Skeletal muscle cell (primary cell): ENCODE measurements at places on chromosomes 7 and 10.

GRCh38 chr7:133230591-133231194, 22.2 kb upstream of the EXOC4 start:
- DNase-seq: no peak

DNA sequence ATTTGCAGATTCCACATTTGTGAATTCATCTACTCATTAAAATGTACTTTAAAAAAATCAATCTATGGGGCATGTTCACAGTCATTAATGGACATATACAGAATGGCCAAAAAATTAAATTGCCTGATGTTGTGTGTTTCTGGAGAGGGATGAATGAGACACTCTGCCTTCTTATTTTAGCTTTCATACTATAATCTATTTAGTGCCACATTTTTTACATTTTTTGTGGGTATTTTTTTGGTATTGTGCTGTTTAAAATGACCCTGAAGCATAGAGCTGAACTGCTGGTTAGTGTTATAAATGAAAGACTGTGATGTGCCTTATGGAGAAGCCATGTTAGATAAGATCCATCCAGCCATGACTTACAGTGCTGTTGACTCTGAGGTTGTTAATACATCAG, 961.8 kb upstream of the LRRN3 start:
- no peak for DNase-seq

- DNase-seq: no peak
Measured at GRCh38 chr10:26359670-26360069, 78.5 kb upstream of the APBB1IP start.

DNA sequence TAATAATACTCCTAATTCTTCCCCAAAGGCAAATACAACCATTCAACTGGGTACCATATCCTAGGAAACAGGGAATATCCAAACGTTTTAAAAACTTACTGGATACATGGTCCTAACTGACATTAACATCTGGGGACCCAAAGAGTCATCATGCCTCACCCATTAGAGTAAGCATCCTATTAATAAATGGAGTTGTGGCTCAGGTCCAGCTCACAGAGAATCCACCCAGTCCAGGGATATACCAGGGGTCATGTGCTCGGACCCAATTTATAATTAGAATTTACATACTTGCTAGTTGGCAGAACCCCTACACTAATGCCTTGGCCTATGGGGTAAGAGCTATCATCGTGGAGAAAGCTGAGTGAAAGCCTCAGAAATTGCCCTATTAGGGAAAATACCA, 670.0 kb downstream of the XPNPEP1 start:
- DNase-seq: no peak

DNA sequence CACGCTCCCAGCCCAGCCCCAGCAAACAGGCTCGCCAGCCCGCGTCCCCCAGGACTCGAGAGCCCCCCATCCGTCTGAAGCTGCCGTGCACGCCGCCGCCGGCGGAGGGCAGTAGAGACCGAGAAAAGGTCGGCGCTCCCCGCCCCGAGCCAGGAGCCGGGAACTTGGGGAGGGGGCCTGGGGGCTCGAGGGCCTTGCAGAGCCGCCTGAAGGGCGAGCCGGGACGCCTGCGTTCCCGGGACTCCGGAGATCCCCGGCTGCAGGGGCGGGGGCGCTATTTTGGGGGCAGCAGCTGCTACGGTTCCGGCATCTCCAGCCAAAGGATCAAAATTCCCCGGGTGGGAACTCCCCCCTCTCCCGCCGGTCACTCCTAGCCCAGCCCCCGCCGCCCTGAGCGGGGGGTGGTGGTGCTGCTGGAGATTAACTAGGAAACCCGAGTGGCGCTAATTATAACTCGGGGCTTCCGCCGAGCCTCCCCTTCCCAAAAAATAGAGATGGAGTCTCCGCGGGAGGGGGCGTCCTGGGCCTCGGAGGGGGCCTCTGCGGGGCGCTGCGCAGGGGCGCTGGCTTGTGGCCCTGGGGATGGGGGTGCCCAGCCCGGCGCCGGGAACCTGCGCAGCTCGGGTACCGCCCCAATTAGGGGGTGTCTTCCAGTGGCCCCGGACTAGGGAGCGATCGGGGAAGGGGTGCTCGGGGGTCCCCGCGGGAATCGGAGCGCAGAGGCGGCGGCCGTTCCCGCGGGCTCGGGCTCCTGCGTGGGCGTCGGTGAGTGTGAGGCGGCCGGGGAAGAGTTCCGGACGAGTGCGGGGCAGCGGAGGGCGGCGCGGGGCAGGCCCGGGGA, 608 bp downstream of the ACHE start:
- DNase-seq: no peak

DNA sequence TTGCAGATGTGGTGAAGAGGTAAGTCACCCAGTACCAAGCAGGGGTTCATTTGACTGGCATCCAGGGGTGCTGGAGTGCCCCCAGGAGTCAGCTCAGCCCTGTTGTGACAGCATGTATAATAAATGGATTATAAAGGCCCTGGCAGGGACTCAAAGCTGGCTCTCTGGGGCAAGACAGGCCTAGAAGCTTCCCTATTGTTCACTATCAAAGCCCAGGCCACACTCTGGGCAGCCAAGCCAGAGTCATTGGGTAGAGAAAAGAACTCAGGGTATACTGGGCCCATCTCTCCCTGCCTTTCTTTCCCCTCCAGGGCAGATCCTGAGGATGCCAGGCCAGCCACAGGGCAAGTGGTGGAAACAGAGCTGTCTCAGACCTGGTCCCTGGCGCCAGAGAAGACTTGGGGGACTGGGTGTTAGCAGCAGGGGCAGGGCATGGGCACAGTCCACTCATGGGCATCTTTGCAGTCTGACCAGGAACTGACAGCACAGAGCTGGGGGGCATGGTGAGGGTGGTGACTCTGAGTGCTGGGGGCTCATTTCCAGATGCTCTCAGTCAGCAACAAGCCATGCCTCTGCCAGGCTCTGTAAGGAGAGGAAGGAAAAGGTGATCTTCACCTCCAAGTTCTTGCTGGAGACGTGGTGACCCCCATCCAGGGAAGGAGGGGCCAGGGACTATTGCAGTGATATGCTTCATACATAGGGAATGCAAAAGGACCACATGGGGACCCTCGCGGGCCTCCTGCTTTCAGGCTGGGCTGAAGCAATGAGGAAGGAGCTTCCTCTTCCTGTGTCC, 11.7 kb downstream of the RBP3 start:
- no peak for DNase-seq

DNA sequence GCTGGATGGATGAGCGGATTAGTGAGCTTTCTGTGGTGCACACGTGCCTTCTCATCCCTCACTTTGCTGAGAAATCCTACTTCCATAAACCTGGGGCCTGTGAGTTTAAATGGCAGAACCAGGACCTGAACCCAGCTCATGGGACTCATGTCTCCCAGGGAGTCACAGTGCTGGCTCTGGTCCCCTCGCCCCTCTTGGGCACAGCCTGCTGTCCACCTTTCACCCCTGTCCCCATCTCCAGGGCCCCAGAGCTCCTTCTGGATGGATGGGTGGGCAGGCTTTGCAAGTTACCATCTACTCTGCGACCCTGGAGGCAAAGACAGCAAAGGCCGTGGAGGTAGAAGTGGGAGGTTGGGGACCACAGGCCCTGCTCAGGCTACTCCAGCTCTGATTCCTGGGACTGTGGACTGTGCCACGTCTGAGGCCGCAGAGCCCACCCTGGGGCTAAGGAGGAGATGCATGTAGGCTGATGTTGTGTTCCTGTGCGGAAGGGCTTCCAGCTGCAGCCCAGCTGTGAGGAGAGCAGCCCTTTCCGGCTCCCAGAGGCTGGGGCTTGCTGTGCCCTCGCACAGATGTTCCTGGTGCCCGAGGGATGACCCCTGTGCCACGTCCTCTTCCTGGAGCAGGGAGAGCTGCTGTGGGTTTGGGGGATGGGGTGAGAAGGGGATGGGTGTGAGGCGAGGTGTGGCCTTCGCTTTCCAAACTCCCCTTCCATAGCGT, 40.3 kb downstream of the PRF1 start:
- DNase-seq: no peak

GRCh38 chr7:70849580-70850235, 282.2 kb upstream of the GALNT17 start:
- no peak for DNase-seq

DNA sequence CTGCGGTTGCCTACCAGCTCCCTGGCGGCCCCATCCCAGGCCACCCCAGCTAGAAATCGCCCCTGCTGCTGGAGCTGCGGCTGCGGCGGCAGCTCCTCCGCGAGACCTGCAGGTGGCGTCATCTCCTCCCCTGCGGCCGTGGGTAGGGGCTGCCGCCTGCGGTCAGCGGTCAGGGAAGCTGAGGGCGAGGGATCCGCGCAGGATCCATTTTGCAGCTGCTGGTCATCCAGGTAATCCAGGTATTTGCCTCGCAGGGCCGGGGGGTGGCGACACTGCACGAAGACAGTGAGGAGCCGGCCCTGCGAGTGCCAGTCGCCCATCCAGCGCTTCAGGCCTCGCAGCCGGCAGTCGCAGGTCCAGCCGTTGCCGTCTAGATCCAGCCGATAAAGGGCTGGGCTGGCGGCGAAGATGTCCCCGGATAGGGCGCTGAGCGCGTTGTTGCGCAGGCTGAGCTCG, 1.5 kb downstream of the TRIL start:
- DNase-seq: no peak

GRCh38 chr7:157233677-157234076, 95.0 kb downstream of the UBE3C start:
- peak; percentile 41 for DNase-seq

GRCh38 chr10:12377658-12378290, 28.4 kb downstream of the CAMK1D start:
- DNase-seq: no peak

- DNase-seq: no peak
Measured at GRCh38 chr10:74585231-74586087, 240.9 kb upstream of the KAT6B start.

DNA sequence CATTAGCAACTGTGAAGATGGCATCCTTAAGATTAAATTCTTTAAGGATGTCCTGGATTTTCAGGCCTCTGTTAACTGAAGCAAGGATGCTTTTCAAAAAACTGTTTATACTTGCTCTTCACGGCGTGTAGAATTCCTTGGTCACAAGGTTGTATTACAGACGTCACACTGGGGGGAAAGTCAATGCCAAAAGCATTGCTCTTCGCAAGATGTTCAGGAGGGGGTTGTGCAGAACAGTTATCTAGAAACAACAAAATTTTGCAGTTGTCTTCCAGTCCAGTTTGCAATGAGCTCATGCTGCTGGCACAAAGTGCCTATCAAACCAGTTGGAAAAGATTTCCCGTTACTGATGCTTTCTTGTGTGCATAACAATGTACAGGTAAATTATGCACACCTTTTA, 8.2 kb upstream of the KIF20B start:
- no peak for DNase-seq

GRCh38 chr7:34849163-34849960, 187.9 kb downstream of the DPY19L1 start:
- no peak for DNase-seq
